ENCODE measurements at places on chromosomes 13 and 19.

DNA sequence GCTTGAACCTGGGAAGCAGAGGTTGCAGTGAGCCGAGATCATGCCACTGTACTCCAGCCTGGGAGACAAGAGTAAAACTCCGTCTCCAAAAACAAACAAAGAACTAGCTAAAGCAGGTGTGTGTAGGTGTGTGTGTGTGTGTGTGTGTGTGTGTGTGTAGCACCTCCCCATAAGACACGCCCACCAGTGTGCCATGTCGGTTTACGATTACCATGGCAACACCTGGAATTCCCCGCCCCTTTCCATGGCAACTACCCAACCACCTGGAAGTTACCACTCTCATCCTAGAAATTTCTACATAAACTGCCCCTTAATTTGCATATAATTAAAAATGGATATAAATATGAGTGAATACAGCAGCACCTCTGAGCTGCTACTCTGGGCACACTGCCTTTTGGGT lies 80.9 kb upstream of the ADGRE5 start:
- DNase-seq: no peak

DNA sequence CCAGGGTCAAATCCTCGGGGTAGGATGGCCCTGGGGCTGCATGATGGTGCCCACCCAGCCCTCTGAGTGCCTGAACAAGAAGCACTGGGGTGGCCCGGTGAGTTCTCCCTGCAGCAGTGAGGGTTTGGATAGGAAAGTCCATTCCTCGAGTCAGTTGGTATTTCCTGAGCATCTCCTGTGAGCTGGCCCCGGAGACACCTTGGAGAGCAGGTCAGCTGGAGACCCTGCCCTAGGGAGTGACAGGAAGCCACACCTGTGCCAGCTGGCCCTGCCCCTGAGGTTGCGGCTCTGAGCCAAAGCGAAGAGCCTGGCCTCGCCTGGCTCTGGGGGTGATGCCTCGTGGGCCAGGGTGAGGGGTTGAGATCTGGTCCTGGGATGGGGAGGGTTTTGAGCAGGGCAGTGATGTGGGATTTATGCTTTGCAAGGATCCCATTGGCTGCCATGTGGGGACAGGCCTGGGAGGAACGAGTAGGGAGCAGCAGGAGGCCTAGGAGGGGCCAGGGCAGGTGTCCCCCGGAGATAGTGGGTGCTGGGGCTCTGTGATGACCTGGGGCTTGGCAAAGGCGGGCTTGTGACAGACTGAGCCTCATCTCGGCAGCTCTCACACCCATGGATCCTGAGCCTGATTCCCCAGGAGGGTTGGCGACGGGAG lies 16.0 kb downstream of the CRTC1 start:
- DNase-seq: no peak

DNA sequence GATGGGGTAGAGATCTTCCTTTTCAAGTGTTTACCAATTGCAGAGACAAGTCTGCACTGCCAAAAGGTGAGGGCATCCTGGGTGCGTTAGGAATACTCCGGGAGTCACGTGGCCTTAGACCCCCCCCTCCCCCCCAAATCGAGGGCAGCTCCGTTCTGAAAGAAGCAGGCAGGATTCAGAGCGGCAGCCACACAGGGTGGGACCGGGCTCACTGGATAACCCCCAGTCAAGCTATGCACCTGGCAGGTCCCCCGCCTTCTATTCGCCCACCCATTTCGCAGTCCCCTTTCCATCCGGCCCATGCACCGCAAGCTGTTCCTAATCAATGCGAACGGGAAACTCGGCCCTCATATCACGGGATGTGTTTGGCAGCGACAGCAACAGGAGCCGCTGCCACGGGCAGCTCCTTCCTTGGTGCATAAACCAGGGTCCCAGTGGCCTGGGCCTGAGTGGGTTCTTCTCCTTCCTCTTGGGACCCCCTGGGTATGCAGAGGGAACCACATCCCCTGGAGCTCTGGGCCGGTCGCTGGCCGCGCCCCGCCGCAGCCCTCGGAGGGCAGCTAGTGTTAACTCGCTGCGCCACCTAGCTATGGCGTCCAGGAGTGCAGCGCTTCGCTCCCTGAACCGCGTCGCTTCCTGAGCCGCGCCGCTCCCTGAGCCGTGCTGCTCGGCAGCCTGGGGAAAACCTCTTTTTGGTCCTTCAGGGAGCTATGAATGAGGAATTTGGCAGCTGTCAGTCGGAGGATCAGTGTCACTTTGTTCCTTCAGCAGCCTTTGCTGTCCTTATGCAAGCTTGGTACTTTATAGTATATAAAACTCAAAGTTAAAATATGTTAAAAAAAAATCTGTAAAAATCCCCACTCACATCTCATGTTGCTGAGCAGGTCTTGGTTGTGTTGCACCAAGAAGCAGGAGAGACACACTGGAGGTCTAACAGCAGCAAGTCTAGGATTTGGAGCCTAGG lies 41.4 kb downstream of the LYL1 start:
- peak; percentile 69 for DNase-seq

GRCh38 chr13:100944791-100945345 lies 270.3 kb upstream of the TMTC4 start:
- DNase-seq: no peak

DNA sequence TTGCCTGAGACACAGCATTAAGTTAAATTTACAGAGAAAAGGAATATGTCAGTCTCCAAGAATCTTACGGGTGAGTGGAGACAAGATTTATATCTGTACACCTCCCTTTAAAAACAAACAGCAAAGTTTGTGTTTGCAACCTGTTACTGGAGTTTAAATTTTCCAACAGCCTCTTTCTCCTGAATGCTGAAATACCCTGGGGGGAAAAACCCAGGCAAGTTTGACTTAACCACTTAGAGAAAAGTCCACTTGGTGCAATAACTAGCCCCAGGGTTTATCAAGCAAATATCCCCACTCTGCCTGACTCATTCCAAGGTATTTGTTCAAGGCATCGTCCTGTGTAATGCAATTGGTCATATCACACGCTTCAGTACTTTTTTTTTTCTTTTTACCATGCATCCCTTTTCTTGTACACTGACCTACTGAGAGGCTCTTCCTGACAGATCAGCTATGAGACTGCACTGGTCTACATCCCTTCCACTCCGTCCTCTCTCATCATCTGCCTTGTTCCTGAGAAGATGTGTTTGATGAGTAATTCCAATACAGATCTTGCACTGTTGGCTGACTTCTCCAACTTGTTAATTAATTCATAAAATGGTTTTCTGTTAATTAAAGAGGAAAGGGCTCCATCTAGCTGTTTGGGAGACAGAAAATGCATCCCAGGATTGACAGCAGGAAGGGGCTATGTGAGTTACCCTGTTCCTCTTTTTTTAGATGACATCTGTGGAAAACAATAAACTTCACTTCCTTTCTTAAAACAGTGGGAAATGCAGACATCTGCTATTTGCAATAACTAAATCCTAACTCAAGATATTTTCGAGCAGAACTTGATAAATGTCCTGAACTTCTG lies 212.5 kb upstream of the IRS2 start:
- peak; percentile 95 for DNase-seq

- no peak for DNase-seq
Measured at GRCh38 chr13:34815526-34815925, 126.5 kb upstream of the NBEA start.

DNA sequence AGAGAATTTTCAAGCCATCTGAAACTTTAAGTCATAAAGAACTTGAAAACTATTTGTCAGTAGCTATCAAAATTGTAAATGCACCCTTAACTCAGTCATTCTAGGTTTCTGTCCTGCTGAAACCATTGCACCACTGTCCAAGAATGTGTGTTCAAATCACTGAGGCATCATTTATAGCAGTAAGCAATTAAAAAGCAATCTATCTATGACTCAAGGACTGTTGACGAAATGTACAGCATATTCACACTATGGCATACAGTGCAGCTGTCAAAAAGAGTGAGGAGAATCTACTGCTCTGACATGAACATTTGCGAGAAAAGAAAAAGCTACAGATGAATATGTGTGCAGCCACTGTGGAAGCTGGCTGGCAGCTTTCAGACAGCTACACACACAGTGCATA lies 71.2 kb downstream of the ING1 start:
- no peak for DNase-seq

DNA sequence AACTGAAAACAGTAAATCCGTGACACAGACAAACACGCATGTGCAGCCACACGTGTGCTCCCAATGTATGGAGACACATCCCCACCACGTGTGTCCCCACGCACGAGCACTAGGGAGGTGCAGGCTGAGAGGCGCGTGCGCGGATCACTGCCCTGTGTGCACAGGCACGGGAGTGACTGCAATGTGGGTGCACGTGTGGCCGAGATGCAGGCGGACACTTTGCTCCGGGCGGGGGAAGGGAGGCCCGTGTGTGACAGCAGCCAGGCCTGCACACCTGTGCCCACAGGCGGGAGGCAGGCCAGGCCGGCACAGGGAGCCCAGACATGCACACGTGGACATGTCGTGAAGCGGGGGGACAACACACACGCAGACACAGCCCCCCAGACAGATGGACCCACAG lies 77.0 kb downstream of the PTPRS start:
- DNase-seq: no peak

GRCh38 chr13:33806470-33807248 lies 11.3 kb upstream of the RFC3 start:
- DNase-seq: no peak

GRCh38 chr19:48683349-48683748 lies 10.5 kb upstream of the NTN5 start:
- DNase-seq: peak; percentile 19

- DNase-seq: peak; percentile 45
Measured at GRCh38 chr13:113105032-113105920, at the start of gene F7. Gene F7 (plus strand): TSS chr13:113105791. CDS start chr13:113105842, 51 bp downstream.

GRCh38 chr19:18896421-18896841 lies 473 bp upstream of the CERS1 start:
- no peak for DNase-seq

GRCh38 chr19:1999856-2000515 lies 15.5 kb downstream of the BTBD2 start:
- no peak for DNase-seq

- DNase-seq: no peak
Measured at GRCh38 chr13:40433577-40433976, 232.9 kb downstream of the FOXO1 start.

DNA sequence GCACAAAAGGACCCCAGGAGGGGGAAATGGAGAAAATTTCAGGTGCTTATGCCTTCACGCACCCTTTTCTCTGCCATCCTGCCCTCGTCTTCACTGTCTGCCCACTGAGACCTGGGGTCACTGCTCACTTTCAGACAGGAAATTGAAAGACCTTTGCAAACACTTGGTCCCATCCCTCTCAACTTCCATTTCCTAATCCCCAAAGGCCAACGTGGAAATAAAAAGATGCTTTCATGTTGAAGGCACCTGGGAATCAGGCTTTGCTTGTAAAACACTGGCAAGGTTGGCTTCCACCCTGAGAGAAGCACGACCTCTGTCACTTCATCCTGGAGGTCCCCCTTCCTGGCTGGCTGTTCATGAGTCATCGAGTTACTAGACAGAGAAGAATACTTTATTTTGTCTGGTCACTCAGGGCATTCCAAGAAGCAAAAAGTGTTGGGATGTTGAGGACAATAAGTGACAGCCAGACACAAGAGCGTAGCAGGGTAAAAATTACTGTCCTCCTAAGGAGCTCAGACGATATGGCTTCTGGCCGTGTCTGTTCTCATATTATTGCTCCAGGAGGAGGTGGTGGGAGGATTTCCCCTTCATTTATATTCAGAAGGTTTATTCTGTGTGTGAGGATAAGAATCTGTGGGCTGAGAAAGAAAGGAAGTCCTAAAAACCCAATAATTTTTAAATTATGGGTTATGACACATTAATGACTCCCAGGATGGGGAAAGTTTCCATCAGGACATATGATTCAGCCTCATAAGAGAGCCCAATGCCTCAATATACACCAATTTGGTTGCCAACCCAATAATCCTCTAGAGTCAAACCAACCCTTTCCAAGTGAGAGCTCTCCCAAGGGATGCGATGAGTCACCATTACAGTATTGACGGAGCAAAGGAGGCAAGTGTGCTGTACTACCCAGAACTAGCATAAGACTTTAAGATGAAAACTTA lies 409.0 kb downstream of the COG6 start:
- DNase-seq: peak; percentile 1

- no peak for DNase-seq
Measured at GRCh38 chr13:46213242-46213641, 1.5 kb downstream of the LRRC63 start.

GRCh38 chr13:42633495-42633894 lies 59.5 kb downstream of the TNFSF11 start:
- peak; percentile 6 for DNase-seq

GRCh38 chr13:51912091-51912490 lies 50.3 kb downstream of the CCDC70 start:
- no peak for DNase-seq

- no peak for DNase-seq
Measured at GRCh38 chr13:108597943-108598342, 31.5 kb upstream of the MYO16 start.

DNA sequence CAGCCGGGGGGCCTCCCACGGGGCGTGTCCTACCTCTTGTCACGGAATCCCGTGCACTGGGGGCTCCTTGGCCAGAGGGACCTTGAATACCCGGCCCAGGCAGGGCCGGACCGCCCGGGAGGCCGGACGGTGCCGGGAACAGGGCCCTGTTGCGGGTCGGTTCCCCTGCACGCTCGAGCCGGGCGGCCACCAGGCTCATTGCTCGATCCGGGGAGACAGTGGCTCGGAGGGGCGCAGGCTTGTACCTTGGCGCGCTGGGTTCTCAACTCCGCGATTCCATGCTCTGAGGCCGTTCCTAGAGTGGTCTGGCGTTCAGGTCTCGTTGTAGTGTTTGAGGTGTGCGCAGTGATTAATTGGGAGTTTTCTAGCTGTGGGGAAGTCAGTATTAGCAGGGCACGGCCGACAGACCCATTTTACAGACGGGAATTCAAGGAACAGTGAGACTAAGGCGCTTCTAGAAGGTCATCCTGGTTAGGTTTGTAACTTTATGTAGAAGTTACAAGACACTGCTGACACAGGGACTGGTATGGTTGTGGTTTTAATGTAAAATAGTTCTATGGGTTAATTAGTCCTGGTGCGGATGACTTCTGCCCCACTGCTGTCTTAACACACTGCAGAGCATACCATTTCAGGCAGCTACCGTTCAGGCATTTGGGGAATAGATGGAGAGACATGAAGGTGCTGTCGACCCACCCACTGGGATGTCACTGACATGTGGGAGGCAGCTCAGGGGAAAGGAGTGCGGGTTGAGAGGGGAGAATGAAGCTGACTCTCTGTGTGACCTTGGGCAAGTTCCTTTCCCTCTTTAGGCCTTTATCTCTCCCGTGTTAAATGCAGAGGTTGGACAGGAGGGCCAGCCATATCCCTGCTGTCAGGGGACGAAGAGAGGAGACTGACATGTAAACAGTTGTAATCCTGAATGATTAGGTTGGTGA lies 592 bp downstream of the CLPTM1 start:
- DNase-seq: no peak

- DNase-seq: no peak
Measured at GRCh38 chr19:55493645-55494171, 5.5 kb downstream of the SSC5D start.

GRCh38 chr13:64305246-64305645 lies 2889.6 kb upstream of the PCDH20 start:
- peak; percentile 58 for DNase-seq

GRCh38 chr19:46604781-46605355 lies 3.7 kb downstream of the CALM3 start:
- no peak for DNase-seq

DNA sequence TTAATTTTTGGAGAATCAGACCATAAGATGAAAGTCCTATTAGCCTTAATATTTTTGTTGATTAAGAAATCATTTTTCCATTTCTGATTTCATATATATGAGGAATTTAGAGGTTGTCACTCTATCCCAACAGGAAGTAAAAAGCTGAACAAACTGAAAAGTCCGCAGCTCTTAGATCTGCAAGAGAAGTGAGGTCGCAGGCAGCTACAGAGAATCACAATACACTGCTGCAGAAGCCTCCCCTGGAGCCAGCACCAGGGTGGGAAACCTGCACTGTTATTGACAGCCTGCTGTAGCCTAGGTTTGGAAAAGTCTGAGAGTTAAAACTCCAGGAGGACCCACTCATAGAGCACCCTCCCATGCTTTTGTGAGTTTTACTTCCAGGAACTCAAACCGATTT lies 29.9 kb downstream of the TNFRSF19 start:
- no peak for DNase-seq

All from IMR-90 (cell line).